ENCODE measurements at places on chromosomes 4 and X.

DNA sequence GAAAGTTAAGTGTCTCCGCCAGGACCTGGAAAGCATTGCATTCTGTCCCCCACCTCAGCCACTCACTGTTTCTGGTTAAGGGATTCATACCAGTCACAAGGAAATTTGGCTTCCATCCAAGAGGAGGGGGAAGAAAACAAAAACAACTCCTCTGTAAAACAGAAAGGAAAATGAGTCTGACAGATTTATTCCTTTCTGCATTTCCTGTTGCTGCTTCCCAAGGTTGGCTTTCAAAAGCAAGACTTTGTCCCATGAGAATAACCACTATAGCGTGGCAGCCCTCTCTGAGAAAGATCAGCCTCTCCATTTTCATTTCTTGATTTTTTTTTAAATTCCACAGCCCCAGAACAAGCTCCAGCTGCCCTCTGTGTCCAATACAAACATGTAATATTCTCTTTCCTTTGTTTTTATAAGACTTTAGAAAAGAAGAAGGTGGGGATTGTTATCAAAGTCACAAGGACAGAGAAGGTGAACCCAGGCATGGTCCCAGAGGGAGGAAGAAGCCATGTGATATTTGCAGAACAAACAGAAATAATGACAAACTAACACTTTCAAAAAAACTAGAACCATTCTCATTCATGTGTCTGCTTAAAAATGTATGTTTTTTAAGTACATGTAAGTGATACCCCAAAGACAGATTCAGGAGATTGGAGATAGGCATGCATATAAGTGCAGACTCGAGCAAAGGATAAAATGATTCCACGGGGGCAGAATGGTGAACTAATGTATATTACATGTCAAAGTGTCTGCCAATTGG, 90.7 kb upstream of the DCLK2 start:
- no peak for DNase-seq

DNA sequence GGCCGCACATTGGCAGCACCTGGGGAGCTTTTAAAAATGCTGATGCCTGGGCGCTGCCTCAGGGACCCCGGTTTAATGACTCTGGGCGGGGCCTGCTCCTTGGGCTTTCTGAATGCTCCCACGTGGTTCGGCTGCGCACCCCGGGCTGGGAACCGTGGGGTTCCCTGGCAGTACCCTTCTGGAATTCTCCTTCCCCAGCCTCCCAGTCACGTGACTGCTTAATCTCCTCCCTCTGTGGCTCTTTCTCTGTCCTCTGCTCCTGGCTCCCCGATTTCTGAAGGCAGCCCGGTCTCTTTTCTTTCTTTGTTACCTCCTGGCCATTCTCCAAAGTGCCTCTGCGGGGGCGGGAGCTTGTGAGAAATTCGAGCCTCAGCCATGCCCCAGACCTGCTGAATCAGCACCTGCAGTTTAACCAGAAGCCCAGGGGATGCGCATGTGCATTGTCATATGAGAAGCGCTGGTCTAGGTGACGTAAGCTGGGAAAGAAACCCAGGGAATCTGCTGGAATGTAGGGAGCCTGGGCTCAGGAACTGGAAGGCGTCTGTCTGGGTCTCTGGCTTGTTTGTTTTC, 16.6 kb downstream of the CLCN4 start:
- DNase-seq = peak; percentile 15

DNA sequence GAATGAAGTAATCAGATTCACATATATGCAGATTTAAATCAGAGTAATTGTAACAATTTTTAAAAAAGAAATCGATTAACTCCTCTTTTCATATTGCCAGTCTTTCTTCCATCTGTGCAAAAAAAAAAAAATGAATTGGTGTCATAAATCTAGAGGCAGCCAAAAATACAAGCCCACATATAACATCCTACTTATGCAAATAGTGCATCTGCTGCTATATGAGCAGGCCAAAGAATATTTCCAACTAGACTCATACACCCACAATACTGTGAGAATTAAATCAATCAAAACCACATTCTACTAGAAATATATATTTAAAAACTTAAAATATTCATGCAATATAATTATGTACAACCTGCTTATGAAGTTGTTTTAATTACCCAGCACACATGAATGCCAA, 298.1 kb upstream of the TRAM1L1 start:
- DNase-seq = no peak

DNA sequence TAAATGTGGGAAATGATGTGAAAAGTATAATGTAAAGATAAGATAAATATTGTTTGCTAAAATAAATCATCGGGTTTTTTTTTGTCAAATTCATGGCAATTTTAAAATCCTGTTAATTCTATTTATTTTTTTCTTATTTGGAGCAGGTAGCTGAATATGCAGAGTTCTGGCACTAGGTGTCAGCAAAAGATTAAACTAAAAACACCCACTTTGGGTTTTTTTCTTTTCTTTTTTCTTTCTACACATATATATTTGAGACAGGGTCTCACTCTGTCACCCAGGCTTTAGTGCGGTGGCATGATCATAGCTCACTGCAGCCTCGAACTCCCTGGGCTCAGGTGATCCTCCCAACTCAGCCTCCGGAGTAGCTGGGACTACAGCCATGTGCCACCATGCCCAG, 6.9 kb upstream of the RAP2C start:
- DNase-seq = no peak

DNA sequence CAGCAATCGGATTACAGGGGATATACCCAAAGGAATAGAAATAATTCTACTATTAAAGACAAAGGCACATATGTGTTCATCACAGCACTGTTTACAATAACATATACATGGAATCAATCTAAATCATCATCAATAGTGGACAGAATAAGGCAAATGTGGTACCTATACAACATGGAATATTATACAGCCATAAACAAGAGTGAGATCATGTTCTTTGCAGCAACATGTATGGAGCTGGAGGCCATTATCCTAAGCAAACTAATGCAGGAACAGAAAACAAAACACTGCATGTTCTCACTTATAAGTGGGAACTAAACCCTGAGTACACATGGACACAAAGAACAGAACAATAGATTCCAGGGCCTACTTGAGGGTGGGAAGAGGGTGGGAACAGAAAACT, 163.2 kb downstream of the CFAP299 start:
- DNase-seq = no peak

DNA sequence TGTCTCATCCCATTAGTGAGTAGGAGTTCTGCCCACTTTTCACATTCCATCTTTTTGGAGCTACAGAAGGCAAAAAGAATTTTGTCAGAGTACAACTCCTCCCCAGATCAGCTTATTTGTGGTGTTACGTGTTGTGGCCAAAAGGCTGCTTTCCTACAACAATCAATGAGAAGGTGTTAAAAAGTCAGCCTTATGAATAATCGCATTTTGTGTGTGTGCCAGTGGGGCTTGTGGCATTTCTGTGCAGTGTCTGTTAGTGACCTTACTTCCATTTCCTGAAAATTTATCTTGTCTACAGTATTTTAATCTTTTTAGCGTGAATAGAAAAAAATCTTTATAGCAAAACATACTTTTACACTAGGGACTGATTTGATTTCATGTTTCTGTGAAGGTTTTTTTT, 458.3 kb upstream of the LCORL start:
- DNase-seq = no peak

DNA sequence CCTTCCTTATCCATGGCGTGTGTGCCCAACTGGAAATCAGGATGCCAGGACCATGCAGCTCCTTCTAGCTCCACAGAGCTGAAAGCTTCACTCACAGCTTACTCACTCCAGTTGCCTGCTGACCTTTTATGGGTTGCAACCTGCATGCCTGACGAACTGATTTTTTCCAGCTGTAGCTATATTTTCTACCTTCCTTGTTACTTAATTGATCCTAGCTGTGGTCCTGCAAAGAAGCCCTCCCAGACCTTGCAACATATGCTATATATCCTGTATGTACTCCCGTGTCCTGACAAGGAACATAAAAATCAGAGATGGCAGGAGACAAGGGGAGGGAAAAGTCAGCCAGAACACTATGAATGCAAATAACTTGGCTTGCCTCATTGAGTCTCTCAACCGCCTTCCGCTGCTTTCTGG, 135.3 kb upstream of the LDB2 start:
- no peak for DNase-seq

GRCh38 chr4:183571350-183571941, 66.6 kb downstream of the ING2 start:
- DNase-seq = peak; percentile 44

GRCh38 chrX:113833096-113834055, 750.5 kb upstream of the HTR2C start:
- no peak for DNase-seq

All from hypothalamus (tissue), 51 donors.